Activated naive CD8-positive, alpha-beta T cell treated with anti-CD3 and anti-CD28 coated beads for 36 hours (primary cell): ENCODE measurements at places on chromosomes 12 and 14. TPM values are rescaled to one million over a fixed set of nuclear protein-coding genes. Genes with fewer than 3 reads are reported as not detected.

DNA sequence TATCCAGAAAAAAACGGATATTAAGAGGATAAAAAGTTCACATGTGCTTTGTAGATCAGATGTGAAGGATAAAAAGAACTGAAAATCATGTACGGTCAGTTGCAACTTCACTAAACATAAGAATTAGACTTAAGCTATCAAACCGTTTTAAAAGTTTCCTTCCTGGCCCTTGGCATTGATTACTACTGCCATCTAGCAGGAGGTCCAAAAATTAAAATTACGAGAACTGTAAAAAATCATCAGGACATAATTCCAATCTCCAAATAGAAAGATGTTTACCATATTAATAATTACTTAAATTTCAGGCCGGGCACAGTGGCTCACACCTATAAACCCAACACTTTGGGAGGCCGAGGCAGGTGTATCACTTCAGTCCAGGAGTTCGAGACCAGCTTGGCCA lies 7.9 kb downstream of the WDR89 start:
- no peak for DNase-seq

GRCh38 chr14:37172024-37172869 lies at the start of gene SLC25A21:
SLC25A21 (minus strand) TSS chr14:37172606.
- DNase-seq = peak; percentile 4

DNA sequence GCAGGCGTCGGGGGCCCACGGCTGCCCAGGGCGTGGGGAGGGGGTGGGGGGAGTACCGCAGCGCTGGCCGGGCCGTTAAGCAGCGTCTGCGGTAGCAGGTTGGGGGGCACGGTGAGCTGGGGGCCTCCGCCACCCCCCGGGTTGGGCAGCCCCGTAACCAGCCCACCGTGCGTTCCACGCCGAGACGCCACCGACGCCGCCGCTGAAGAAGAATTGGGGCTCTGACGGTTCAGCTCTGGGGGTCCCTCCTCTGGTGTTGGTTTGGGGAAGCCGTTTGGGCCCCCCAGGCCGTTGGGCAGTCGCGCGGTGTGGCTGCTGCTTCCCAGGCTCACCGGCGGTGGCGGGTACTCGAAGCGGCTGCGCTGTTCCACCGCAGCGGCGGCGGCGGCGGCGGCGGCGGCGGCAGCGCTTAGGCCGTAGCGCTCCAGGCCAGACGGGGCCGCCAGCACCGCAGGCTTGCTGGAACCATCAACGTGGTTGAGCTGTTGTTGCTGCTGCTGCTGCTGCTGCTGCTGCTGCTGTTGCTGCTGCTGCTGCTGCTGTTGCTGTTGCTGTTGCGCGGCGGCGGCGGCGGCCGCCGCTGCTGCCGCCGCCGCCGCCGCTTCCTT lies 1.5 kb downstream of the IRF2BPL start:
- DNase-seq = peak; percentile 60

TSPAN19 gene
- not detected for total RNA-seq

FAM222A gene
- total RNA-seq = 1.8 TPM

- no peak for DNase-seq
Observed at GRCh38 chr12:6049992-6050391, 74.5 kb downstream of the VWF start.

SAMD15 gene
- total RNA-seq = 0.45 TPM

GRCh38 chr12:20722142-20722541 lies 27.0 kb downstream of the SLCO1C1 start:
- no peak for DNase-seq

SYT1 gene
- not detected for total RNA-seq

DNA sequence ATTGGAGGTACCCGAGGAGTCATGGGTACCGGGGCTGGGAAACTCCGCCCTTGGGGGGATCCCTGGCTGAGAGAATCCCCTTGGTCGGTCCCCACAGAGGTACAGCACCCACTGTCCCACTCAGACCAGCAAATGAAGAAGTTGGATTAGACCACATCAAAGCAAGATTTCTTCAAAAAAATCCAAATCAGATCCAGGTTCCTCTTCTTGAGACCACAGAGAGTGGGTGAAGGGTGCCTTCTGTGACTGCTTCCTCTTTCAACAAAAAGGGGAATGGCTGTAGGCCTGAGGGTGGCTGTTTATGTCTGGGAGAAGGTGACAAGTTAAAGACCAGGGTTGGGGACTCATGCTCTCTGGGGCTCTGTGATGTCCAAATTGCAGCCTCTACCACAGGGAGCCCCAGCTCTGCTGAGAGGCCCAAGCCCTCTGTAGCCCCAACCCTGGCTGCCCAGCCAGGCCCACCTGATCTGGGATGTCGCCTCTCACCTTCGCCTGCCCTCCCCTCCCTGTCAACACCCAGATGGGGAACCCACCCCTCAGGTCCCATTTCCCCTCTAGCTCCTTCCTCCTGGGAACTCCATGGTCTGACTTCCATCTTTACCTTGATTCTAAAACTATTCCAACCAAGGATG lies 50.9 kb downstream of the ZFP36L1 start:
- no peak for DNase-seq

- DNase-seq = peak; percentile 22
Observed at GRCh38 chr12:65278576-65279368, at the start of gene MSRB3. MSRB3 (plus strand) TSS chr12:65278683; CDS start chr12:65308580, 29,897 bp downstream.

GRCh38 chr12:6613015-6613775 lies 6.0 kb upstream of the CHD4 start:
- no peak for DNase-seq

DNA sequence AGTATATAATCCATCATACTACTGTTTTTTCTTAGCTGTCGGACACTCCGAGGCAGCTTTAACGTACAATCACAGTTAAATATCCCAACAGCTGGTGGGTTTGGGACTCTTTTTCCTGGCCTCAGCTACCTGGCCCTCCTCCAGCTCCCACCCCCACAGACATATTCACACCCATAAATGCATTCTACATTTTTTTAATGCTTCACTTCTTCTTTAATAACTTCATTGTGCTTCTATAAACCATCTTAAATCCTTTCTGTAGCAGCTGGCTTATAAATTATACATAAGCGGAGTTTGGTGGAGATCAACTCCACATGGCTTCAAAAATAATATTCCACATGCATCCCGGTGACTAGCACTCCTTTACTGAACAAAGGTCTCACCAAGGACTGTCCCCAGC lies 33.3 kb downstream of the TDG start:
- no peak for DNase-seq

- peak; percentile 48 for DNase-seq
Observed at GRCh38 chr12:11875414-11875935, 195.3 kb upstream of the BCL2L14 start.

RPL10L gene
- not detected for total RNA-seq

BDKRB2 gene
- total RNA-seq = not detected

- no peak for DNase-seq
Observed at GRCh38 chr12:740921-741320, 11.5 kb upstream of the WNK1 start.

ANG gene
- 1.1 TPM for total RNA-seq

- DNase-seq = no peak
Observed at GRCh38 chr12:3311027-3311402, 180.0 kb upstream of the PRMT8 start.

GRCh38 chr14:97851428-97851995 lies 1054.3 kb downstream of the VRK1 start:
- no peak for DNase-seq

CLEC2B gene
- total RNA-seq = 25.6 TPM

GRCh38 chr12:54033106-54033979 lies 493 bp downstream of the HOXC5 start:
- DNase-seq = peak; percentile 32

DNA sequence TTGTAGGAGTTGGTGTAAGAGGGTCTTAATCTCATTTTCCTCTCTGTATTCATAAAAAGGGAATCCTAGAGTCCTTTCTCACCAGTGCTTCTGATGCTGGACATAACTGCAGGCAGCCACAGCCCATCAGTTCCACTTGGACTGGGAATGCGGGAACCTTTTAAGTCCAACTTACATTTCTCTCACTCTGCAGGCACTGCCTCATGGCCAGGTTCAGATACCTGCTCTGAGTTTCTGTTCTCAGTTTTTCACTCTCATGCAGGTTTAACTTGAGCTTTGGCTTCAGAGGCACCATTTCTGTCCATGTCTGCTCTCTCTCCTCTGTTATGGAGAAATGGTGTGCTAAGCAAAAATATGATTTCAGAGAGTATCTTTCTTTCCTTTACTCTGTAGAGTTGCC lies 4.2 kb downstream of the ACVR1B start:
- no peak for DNase-seq

DNA sequence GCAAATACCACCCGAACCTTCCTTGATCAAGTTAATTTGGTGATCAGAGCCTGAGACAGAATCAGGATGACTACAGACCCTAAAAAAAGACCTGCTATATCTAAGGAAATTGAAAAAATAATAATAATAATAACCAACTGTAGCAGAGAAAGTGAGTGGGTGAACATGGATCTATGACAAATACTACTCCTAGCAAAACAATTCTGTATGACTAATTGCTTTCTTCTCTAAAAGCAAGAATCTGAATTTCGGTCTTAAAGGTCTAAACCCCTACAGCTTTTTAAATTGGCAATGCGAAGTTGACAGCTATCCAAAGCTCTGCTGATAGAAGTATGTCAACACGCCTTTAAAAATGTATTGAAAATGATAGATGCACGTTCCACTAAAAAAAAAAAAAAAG lies 102.2 kb downstream of the PRKAB1 start:
- no peak for DNase-seq

TEX22 gene
- 0.56 TPM for total RNA-seq

- no peak for DNase-seq
Observed at GRCh38 chr14:57889245-57889644, 23.4 kb upstream of the SLC35F4 start.

ACSS3 gene
- total RNA-seq = not detected

GRCh38 chr14:95464103-95464502 lies 52.3 kb downstream of the SYNE3 start:
- no peak for DNase-seq

STXBP6 gene
- not detected for total RNA-seq

- no peak for DNase-seq
Observed at GRCh38 chr14:50225067-50225973, 6.1 kb downstream of the SOS2 start.

GARIN6 gene
- total RNA-seq = not detected

DNA sequence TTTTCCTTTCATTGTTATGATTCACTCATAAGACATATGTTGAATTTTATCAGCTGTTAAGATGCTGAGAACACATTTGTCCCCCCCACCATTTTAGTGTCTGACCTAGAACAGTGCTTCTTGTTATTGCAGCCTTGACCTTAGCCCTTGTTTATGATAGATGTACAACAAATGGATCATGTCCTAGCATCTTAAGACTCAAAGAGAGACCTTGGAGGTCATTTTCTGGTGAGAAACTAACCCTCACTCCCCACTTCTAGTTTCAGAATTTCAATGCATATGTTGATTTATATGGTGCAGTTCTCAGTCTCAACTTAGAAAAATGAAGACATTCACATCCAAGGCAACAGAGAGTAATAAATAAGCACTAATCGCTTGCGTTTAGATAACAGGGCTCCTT lies 391.2 kb downstream of the AEBP2 start:
- DNase-seq = no peak

GRCh38 chr12:25992026-25992782 lies 33.7 kb downstream of the RASSF8 start:
- DNase-seq = no peak

CFAP251 gene
- 1.3 TPM for total RNA-seq

DNA sequence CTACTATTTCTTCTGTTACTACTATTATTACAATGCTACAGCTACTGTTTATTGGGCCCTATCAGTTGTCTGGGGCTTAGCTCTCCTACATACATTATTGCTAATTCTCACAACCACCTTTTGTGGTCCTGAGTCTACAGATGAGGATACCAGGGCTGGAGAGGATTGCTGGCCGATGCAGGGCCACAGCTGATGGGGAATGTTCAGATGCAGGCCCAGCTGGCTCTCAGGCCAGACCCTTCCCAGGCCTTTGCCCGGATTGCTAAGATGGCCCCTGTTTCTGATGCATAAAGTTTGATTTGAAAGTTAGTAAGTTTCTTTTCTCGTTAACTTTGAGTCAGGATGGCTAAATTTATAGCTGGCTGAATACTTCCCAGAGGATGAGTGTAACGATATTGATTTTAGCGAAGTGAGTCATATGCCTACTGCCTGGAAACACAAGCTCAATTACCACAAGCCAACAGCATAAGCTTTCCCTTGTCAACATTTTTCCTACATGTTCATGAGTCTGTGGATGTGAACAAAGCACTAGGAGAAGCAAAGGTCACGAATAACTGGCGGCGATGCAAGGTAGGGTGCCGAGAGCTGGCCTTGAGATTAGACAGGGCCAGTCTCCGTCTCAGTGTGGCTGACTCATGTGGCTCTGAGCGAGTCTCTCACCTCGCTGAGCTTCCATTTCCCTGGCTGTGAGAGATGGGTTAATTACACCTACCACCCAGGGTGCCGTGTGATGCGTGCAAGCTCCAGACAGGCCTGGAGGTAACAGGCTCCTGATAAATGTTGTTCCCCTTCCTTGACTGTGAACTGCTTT lies 111.0 kb downstream of the BEGAIN start:
- no peak for DNase-seq

GUCY2C gene
- not detected for total RNA-seq

GRCh38 chr14:54490445-54491175 lies 1.8 kb upstream of the GMFB start:
- no peak for DNase-seq

GRCh38 chr12:132138941-132139871 lies 4.9 kb downstream of the DDX51 start:
- DNase-seq = no peak

PLCZ1 gene
- not detected for total RNA-seq

IL31 gene
- not detected for total RNA-seq

PLXNC1 gene
- 6.0 TPM for total RNA-seq

DNA sequence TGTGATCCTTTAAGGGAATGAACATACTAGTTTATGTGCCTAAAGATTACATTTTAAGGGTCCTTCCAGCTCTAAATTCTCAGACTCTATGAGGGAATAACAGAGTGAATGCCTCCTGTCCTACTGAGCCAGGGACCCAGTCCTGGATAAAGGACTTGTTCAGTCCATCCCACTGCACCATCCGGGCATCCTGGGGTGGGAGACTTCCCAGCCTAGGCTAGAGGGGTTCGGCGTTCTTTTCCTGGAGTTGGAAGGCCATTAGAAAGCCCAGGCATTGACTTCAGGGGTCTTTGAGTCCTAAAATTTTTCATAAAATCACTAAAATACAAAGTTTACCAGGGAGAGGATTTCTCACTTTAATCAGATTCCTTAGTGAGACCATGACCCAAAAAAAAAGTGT lies 127.9 kb upstream of the FKBP4 start:
- DNase-seq = no peak

DNA sequence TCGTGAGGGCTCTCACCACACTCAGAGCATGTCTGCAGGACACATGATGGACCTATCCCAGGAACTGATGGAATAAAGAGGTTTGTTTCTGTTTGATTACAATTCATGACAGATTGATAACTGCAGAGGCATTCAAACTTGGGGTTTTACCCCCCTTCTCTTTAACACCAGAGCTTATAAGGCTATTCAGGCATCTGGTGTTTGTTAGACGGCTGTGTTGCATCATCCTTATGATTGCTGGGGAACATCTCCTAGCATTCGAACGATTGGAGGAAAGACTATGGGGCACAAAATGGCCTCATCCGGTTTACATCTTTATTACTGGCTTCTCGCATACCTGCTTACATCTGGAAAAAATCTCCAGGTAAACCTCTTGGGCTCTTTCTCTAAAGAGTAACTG lies 191.8 kb downstream of the MSRB3 start:
- DNase-seq = no peak
